ENCODE measurements at places on chromosomes 12 and 14. TPM values are rescaled to one million over a fixed set of nuclear protein-coding genes. Genes with fewer than 3 reads are reported as not detected.

GRCh38 chr12:105667973-105668743 is 337.7 kb downstream of the C12orf75 start:
- no peaks in the 10 kb centered on the region for H3K36me3 ChIP-seq
- no peak overlapping the region for H3K4me3 ChIP-seq
- H3K4me1 ChIP-seq: no peaks in the 10 kb centered on the region
- H3K27ac ChIP-seq: no peak overlapping the region
- H3K27me3 ChIP-seq: no peaks in the 10 kb centered on the region

DNA sequence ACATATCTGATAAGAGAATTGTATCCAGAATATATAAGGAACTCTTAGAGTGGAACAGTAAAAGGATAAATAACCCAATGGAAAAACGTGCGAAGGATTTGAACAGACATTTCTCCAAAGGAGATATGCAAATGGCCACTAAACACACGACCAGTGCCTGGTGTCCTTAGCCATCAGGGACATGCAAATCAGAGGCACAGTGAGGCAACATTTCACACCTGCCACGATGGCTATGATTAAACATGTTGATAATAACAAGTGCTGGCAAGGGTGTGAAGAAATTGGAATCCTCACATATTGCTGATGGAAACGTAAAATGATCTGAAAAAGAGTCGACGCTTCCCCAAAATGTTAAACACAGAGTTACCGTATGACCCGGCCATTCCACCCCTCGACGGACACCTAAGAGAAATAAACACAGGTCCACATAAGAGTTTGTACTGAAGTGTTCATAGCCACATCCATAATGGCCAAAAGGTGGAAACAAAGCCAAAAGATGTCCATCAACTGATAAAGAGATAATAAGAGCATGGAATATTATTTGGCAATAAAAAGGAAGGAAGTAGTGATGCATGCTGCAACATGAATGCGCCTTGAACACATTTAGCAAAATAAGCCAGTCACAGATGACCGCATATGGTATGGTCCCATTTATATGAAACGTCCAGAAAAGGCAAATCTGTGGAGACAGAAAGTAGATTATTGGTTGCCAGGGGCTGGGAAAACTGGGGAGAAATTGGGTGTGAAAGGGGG is 6.3 kb upstream of the TMEM121 start:
- H3K27me3 ChIP-seq: no peaks in the 10 kb centered on the region
- no peak overlapping the region for H3K4me3 ChIP-seq
- DNase-seq: no peak
- no peaks in the 10 kb centered on the region for H3K4me1 ChIP-seq
- H3K36me3 ChIP-seq: no peaks in the 10 kb centered on the region
- no peak overlapping the region for H3K27ac ChIP-seq

- H3K27ac ChIP-seq: no peak overlapping the region
- no peak overlapping the region for H3K4me3 ChIP-seq
Observed at GRCh38 chr14:56770512-56770911, 39.8 kb downstream of the OTX2 start.

- H3K36me3 ChIP-seq: no peaks in the 10 kb centered on the region
- H3K27me3 ChIP-seq: peaks cover 6% of the 10 kb centered on the region
- no peak for DNase-seq
- H3K27ac ChIP-seq: no peak overlapping the region
- H3K4me1 ChIP-seq: no peaks in the 10 kb centered on the region
Observed at GRCh38 chr12:94702696-94703095, 52.3 kb upstream of the TMCC3 start.

GRCh38 chr12:127896661-127897060 is 370.3 kb upstream of the TMEM132C start:
- H3K36me3 ChIP-seq: no peaks in the 10 kb centered on the region
- no peaks in the 10 kb centered on the region for H3K4me1 ChIP-seq
- H3K4me3 ChIP-seq: no peak overlapping the region
- no peak overlapping the region for H3K27ac ChIP-seq
- no peaks in the 10 kb centered on the region for H3K27me3 ChIP-seq
- no peak for DNase-seq

- DNase-seq: no peak
- H3K27me3 ChIP-seq: no peaks in the 10 kb centered on the region
- no peak overlapping the region for H3K4me3 ChIP-seq
- H3K27ac ChIP-seq: no peak overlapping the region
- no peaks in the 10 kb centered on the region for H3K4me1 ChIP-seq
Observed at GRCh38 chr12:54684636-54685630, 36.8 kb upstream of the DCD start.

The CCDC38 gene
- not detected for total RNA-seq

The PTPRR gene
- 8.8 TPM for total RNA-seq

- no peaks in the 10 kb centered on the region for H3K36me3 ChIP-seq
- H3K4me3 ChIP-seq: peak within 1 kb of the TSS; percentile 28
- no peaks in the 10 kb centered on the region for H3K4me1 ChIP-seq
- H3K27me3 ChIP-seq: peaks cover 6% of the 10 kb centered on the region
- no peak within 1 kb of the TSS for H3K27ac ChIP-seq
- DNase-seq: peak; percentile 8
Observed at GRCh38 chr14:90061685-90062126, at the start of gene KCNK13. Gene KCNK13, plus strand, starts transcription at chr14:90061994. Its CDS starts 212 bp downstream, at chr14:90062206.

GRCh38 chr12:130702966-130703732 is 12.9 kb downstream of the RIMBP2 start:
- no peaks in the 10 kb centered on the region for H3K36me3 ChIP-seq
- no peak for DNase-seq
- H3K4me1 ChIP-seq: peaks cover 4% of the 10 kb centered on the region
- peaks cover 45% of the 10 kb centered on the region for H3K27me3 ChIP-seq

DNA sequence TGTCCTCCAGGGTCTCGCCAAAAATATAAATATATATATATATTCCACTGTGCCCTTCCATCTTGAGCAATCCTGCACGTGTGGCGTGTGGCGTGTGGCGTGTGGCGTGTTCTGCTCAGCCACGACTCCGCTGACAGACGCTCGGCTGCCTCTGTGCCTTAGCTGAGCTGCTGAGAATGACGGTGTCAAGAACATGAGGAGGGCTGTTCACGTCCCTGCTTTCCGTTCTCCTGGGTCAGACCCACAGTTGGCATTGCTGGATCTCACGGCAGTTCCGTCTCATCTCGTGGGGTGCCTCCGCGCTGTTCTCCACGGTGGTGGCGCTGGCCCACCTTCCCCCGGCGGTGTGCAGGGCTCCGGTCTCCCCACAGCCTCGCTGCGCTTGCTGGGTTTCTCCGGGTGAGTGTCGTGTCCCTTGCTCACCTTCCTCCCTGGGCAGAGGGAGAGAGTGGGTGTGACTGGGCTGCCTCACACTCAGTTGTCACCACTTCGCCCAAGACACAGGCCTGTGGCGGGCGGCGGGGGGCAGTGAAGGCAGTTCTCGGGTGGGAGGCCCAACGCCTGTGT is 9.4 kb downstream of the GPR132 start:
- H3K27ac ChIP-seq: no peak overlapping the region
- no peaks in the 10 kb centered on the region for H3K36me3 ChIP-seq
- no peak overlapping the region for H3K4me3 ChIP-seq
- H3K27me3 ChIP-seq: peaks cover 3% of the 10 kb centered on the region

- no peaks in the 10 kb centered on the region for H3K27me3 ChIP-seq
- no peaks in the 10 kb centered on the region for H3K4me1 ChIP-seq
- DNase-seq: no peak
- H3K4me3 ChIP-seq: no peak overlapping the region
Observed at GRCh38 chr12:17020765-17021164, 414.8 kb upstream of the LMO3 start.
